ENCODE measurements at places on chromosomes 2 and 18.

DNA sequence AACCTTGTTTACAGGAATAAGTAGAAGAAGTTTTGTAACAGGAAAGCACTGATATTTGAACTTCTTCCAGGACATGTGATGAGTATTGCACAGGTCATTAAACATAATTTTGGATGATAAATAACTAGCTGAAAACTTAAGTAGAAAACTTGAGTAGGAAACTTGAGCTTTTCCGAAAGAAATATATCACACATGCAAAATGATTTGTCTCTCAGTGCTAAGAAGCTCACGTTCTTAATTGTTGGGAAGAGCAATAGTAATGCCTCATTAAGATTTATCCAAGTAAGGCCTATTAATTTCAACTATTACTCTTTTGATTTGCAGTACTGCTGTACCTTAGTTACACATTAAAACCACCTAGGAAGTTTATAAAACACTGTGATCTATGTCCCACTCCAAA is 1921.9 kb upstream of the LRRTM1 start:
- DNase-seq: no peak

GRCh38 chr2:18505703-18506341 is 54.6 kb downstream of the RDH14 start:
- no peak for DNase-seq

DNA sequence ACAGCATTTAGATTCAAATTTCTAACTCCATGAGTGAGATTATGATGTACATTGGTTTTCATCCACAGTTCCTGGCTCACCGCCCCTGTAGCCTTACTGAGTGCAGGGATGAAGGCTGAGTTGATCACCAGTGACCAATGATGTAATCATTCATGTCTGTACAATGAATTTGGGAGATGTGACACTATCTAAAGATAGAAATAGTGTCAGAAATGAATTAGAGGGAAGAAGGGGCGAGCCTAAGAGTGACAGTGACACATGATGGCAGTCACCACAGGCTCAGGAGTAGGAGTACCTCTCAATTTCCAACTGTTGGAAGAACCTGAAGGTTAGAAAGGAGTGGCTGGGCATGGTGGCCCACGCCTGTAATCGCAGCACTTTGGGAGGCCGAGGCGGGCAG is 3.2 kb downstream of the METTL4 start:
- DNase-seq: no peak

- DNase-seq: no peak
Observed at GRCh38 chr2:73257425-73258125, 23.5 kb downstream of the CCT7 start.

DNA sequence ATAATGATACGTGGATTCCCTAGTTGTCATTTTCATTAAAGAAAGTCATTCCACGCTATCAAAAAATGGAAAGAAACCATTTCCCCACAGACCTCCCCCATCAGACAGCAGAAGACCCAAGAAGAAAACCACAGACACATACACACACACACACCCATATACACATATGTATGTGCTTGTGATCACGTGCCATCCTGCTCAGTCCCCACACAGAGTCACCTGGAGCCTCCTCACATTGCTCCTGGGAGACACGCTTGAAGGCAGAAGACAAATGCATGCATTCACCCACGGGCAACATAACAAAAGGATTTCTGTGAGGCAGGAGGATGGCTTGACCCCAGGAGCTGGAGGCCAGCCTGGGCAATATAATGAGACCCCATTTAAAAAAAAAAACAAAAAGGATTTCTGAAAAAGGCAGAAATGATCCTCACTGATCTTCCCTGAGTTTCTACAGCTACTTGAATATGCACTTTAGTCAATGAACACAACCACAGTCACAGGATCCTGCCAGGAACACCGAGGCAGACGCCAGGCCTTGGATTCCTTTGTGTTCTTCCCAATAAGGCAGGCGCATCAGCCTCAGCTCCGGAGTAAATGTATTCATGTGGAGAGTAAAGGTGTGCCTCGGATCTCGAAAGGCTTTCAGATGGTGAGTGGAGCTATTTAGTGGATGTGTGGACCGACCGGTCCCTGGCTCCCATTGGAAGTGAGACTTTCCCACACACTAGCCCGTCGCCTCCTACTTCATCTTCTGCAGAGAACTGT is 21.0 kb downstream of the TGFBRAP1 start:
- no peak for DNase-seq

DNA sequence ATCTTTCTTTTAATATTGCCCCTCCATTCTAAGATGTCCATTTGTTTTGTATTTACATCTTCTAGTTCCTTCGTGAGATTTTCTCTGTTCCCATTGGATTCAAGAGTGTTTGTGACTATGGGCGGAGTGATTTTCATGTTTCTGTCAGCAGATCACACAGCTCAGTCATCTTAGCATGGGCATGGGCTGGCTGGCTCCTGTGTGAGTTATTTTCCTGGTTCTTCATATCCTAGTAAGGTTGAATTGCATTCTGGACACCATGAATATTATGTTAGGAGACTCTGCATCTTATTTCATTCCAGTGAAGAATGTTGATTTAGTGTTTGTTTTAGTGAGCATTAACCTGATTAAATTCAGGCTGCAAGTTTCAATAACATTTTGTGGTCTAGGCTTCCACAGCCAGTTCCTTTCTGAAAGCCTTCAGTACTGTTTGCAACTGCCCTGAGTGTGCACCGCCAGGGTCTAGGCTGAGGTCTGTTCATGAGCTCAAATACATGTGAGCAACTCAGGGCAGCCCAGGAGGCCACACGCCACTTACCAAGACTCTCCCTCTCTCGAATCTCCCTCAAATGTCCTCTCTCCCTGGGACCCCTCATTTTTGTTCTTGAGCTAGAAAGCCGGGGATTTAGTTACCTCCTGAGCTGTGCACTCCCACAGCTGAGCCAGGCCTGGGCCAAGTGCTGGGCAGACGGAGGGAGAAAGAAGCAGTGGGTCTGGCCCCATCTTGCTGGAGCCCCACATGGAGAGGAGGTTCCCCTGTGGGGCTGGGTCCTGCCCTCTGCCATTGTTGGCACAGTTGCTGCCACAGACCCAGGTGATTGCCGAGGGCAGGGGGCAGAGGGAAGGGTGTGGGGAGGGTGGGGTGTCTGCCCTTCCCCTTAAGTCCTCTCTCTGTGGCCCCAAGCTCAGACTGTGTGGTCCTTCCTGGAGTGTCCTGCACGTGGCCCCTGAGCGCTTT is 145.9 kb downstream of the RTP5 start:
- DNase-seq: no peak

DNA sequence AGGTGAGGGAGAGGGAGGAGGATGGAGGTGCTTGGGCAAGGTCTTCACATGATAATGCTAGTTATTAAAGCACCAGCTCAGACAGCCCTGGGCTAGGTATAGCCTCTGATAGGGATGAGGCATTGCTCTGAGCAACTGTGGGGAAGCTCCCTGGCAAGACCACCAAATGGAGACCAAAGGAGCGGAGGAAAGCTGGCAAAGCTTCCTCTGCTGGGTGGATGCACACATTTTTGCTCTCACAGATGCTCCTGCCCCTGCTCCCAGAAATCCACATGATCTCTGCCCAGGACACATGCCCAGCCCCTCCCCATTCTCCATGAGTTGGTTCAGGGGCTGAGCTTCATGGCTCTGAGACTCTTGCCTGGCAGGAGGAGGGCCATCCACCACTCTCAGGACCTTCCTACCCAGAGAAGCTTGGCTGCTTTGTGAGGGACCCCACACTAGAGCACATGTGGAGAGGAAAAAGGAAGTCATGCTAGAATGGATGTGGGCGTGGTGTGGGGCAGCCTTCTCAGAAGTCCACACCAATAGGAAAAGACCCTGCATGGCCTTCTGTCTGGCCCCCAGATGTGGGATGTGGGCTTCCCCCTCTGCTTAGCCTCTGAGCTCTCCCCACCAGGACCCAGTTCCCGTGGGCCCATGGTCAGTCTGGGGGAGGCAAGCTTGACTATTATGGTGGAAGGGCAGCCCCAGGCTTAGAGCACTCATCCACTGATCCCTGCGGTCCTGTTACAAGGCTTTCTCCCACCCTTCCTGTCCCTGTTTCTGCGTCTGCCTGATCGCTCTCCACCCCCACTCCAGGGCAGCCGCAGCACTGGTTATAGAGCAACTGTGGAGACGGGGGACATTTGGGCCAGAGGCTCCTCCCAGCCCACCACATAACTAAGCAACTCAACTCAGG is 10.5 kb upstream of the CYP26B1 start:
- DNase-seq: no peak

DNA sequence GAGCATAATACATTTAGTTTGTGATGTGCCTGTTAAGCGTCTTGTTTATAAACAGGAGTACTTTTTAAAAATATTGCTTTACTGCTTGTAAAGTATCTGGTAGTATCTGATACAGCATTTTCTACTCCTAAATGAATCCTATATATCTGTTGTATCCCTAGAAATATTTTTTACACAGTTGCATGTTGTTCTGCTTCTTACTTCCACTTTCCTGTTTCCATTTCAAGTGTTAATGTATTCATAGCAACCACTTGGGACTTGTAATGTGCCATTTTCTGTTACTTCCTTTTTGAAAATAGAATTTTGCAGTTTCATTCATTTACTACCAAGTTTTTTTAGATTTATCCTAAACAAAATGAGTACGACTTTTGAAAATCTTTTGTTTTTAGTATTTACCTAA is 24.9 kb downstream of the CCNT2 start:
- no peak for DNase-seq

DNA sequence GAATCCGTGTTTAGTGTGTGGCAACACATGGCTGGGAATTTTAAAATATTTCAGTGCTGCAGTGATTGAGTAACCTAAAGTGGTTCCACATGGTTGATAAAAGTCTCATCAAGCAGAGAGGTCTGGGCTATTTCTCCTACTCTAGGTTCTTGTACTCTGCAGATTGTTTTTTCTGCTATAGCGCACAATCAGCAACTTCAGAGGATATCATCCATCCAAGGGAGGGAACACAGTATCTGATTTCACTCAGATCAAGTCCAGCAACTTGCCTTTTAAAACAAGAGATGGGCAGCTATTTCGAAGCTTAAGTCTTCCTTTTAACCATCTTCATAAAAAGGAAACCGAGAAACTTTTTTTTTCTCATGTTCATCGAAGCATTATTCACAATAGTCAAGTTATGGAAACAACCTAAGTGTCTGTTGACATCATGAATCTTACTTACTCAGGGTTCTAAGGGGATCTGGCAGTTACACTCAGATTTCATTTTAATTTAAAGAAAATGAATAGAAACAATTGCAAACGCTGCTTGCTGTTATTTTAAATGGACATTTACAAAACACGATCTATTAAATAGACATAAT is 172.7 kb upstream of the TRIB2 start:
- DNase-seq: no peak

GRCh38 chr2:72770879-72771461 is 54.9 kb downstream of the EXOC6B start:
- DNase-seq: peak; percentile 57

GRCh38 chr18:59220784-59221765 is 1.1 kb downstream of the GRP start:
- DNase-seq: no peak

DNA sequence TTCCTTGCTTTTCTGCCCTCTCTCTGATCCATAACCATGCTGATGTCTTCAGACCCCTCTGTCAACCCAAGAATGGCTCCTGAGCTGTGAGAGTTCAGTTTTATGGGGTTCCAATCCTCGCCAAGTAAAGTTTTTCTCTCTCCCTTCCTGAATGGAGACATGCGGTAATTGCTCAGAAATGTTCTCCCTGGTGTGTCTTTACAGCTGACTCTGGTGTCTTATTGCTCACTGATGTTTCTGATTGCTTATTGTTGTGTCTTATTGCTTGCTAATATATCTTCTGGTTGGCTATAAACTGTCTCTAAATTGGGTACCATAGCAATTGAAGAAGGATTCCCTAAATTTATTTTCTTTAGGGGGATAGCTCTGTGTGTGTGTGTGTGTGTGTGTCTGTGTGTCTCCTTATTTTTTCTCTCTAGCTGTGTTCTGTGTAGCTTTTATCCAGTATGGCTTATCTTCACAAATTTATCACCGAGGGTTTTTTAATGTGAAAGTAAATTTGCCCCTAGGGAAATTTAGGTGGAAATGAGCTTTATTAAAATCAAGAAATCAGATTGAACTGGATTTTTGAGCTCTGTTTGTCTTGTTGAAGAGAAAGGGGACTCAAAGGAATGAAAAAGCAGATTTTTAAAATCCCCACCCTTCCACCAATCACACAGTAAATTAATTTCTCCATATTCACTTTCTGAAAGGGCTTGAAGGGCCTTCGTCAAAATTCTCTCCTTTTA is 19.5 kb downstream of the MGAT5 start:
- no peak for DNase-seq

DNA sequence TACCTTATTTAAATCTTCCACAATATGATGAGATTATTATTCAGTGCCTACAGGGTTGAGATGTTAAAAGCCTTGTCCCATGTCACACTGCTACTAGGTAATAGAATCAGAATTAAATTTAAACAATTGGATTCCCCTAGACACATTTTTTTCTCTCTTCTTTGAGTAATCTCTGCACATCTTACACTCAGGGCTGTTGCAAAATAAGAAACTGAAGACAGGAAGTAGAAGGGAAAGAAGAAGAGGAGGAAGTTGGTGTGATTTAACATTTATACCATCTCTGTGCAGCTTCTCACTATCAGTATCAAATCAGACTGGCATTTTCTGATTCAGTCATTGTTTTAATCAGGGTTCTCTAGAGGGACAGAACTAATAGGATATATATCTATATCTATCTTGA is 677.6 kb downstream of the IRS1 start:
- DNase-seq: no peak

DNA sequence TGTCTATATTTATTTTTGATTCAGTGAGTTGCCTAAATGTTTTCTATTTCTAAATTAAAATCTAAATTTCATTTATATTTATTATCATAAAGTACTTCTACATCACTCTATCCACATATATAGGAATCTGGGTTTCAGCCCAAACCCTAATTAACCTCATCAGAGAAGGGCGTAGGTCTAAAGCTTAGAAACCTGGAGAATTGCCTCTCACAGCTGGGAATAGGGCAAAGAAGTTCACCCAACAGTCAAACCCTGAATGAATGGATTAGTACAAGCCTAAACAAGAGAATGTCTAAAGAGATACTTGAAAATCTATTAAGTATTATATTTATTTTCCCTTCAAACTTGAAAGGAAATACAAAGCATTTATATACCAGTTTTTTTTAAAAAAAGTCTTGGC is 26.2 kb downstream of the TFPI start:
- no peak for DNase-seq

- no peak for DNase-seq
Observed at GRCh38 chr2:218569661-218570500, 1.2 kb downstream of the CNOT9 start.

GRCh38 chr18:36811430-36811829 is 17.4 kb downstream of the TPGS2 start:
- no peak for DNase-seq

GRCh38 chr2:57291209-57291608 is 755.4 kb upstream of the VRK2 start:
- DNase-seq: no peak

- DNase-seq: no peak
Observed at GRCh38 chr2:23772684-23773083, 154.2 kb downstream of the ATAD2B start.

- no peak for DNase-seq
Observed at GRCh38 chr2:154142480-154142879, 270.8 kb downstream of the GALNT13 start.

GRCh38 chr2:151852260-151853069 is 24.2 kb upstream of the ARL5A start:
- no peak for DNase-seq

GRCh38 chr18:3596637-3597384 is 146.8 kb downstream of the TGIF1 start:
- DNase-seq: no peak

- DNase-seq: no peak
Observed at GRCh38 chr18:74316257-74317170, 875 bp downstream of the C18orf63 start.

GRCh38 chr2:15818318-15818753 is 122.0 kb upstream of the MYCN start:
- DNase-seq: no peak

All from T-helper 1 cell (primary cell).